ENCODE measurements at places on chromosomes 11 and 22. TPM values are rescaled to one million over a fixed set of nuclear protein-coding genes. Genes with fewer than 3 reads are reported as not detected.

Gene DCHS1
- 5.0 TPM for polyA plus RNA-seq

DNA sequence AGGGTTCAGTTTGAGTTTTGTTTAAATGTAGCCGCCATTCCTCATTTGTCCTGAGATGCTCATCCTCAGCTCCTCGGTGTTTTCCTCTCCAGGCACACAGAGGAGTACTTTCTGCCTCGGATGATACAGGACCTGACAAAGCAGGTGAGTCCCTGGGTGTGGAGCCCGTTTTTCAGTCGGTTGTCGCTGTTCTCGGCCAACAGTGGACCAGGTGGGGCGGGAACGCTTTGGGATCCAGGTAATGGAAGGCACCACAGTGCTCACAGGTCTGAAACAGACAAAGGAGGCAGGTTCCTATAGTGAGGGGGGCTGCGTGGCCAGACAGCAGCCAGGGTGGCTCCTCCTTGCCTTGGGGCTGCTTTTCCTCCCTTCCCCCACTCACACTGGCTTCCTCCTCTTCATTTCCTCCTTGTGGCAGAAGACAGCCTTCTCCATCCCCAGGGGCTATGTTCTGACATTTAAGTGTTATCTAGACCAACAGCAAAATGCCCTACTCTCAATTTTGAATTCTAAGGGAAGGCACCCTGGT, 19.4 kb downstream of the NADSYN1 start:
- DNase-seq: no peak

DNA sequence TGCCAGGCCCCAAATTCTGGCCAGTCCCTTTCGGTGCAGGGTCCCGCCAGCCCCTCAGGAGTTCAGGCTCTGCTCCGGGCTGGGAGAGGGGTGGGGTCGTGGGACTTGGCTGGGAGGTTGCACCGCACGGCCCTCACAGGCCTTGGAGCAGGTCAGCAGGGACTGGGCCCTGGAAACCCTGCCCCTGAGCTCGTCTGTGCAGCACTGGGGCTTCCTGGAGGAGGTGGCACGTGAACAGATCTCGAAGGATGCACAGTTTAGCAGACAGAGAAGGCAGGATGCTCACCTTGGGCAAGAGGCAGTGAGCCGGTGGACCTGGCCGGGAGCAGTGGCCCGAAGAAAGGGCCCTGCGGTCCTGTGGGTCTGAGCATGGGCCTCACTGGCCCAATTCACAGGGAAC, 70.0 kb downstream of the WNT7B start:
- no peak for DNase-seq

DNA sequence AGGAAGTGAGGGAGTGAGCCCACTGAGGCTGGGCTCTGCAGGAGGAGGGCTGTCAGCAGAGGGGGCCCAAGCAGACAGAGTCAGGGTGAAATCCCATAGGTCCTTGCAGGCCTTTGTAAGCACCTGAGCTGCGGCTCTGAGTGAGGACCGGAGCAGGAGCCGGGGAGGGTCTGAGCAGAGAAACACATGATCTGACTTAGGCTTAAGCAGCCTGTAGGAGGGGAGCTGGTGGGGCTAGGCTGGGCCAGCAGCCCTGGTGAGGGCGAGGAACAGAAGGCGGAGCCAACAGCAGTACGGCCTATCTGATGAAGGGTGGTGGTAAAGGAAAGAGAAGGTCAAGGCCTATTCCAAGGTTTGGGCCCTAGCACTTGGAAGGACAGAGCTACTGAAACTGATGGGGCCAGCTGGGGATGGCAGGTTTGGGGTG, 26.9 kb upstream of the CBX7 start:
- no peak for DNase-seq

DNA sequence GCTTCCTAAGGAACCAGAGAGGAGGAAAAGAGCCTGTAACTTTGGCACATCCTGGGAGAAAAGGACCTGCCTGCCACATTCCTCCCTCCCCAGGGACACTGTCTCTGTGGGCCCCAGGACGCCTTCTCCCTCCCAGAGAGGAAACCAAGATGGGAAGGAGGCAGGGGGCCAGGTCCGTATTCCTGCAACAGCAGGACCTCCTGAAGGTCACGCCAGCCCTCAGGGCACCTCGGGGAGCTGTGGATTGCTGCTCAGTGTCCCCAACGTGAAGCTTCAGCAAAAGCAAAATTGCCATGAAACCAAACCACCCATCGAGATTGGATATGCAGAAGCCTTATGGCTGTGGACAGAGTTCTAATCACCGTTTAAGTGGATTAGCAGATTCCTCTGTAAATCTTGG, 86.7 kb downstream of the ARHGAP8 start:
- no peak for DNase-seq

- peak; percentile 47 for DNase-seq
Measured at GRCh38 chr11:34356576-34356912, 1.3 kb downstream of the ABTB2 start.

- peak; percentile 27 for DNase-seq
Measured at GRCh38 chr22:25514436-25515180, 49.9 kb upstream of the GRK3 start.

DNA sequence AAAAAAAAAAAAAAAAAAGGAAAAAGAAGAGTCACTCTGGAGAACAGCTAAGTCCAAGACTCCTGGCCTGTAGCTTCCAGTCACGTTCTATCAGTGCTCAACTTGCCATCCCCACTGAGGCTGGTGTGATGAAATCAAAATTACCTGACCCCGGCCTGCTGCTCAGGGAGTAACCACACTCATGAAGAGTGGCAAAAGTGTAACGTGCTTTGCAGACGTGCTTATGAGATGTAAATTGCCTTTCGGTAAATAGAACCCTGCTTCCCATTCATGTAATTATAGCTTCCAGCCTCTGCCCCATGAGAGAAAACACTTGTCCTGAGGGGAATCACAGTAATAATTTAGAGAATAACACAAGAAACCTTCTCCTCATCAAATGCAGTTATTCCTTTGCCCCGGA, 28.2 kb upstream of the CHKA start:
- no peak for DNase-seq

Measured in fibroblast of lung (primary cell).